Putamen (tissue), 1 donor: ENCODE measurements at places on chromosomes 7 and 10.

DNA sequence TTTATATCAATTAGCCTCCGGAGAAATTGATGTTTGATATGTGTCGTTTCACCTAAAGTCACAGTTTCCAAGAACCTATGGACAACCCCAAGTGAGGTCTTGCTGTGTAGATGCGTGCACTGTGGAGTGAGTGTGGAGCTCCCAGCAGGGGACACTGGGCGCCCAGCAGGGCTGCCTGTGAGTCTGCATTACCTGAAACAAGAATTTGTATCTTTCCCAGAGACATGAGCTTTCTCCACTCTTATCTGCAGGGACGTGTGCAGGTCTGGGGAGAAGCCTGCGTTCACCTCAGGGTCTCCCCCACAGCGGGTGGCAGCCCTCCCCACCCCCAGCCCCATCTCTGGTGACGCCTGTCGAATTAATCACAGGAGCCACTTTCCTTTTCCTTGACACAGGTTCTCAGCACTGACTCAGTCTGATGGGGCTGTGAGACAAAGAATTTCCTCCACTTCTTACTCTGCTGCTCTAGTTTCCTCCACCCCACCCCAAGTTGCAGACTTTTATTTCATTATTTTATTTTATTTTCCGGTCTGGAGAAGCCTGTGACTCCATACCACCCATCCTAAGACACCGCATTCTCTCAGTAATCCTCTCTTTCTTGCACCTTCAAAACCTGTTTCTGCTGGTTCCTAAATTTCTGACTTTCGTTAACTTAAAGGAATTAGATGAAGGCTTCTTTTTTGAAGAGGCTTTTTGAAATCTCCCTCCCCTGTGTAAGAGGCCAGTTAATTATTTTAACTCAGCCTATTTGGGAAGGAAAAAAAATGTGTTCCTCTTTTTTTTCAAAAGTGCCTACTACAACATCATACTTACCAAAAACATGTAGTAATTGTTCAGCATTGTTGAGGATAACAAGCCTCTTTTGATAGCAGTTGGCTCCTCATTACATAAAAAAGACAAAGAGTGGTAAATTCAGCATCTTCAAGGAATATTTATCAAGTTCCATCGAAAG lies 17.0 kb upstream of the INSIG1 start:
- DNase-seq = no peak

- DNase-seq = no peak
These were observed 114.1 kb downstream of the VIPR2 start for GRCh38 chr7:159030490-159031134.

DNA sequence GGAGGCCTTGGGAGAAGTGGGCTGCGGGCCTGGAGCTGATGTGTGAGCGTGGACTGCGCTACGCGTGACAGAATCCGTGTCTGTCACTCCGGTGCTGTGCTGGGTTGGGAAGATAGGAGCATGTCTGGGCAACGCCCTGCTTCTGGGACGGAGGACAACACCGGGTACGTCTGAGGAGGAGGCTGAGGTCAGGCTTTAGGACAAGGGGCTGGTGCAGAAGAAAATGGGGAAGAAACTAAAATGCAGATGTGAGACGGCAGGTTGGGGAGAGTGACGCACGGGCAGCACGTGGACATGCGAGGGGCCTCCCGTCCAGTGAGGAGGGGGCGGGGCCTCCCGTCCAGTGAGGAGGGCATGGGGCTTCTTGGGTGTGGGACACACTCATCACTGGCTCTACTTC lies 207.4 kb downstream of the DNAJB6 start:
- no peak for DNase-seq

DNA sequence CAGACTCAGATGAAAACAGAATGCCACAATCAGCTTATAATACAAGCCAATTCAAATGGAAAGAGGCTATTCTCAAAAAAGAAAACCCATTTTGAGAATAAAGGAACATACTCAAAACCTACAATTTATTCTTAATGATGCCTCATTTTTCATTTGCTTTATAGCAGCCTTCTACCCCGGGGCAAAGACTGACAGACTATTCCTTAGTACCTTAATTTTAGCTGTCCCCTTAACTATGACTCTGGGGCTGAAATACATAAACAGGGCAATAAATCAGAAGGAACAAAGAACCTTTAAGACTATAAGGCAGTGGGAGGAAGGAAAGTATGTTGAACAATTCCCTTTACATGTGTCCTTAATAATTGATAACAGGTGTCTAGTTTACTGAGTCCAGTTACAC lies 76.8 kb downstream of the TMEM106B start:
- DNase-seq = no peak

DNA sequence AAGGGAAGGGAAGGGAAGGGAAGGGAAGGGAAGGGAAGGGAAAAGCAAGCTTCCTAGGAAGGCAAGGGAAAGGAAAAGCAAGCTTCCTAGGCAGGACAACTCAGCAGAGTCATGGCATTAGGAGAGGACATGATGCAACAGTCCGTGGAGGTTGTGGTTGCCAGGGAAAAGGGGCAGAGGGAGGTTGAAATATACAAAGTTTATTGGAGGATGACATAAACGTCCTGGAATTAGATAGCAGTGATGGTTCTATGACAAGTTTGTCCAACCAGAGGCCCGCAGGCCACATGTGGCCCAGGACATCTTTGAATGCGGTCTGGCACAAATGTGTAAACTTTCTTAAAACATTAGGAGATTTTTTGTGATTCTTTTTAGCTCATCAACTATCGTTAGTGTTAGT lies 59.8 kb upstream of the OPN4 start:
- no peak for DNase-seq

DNA sequence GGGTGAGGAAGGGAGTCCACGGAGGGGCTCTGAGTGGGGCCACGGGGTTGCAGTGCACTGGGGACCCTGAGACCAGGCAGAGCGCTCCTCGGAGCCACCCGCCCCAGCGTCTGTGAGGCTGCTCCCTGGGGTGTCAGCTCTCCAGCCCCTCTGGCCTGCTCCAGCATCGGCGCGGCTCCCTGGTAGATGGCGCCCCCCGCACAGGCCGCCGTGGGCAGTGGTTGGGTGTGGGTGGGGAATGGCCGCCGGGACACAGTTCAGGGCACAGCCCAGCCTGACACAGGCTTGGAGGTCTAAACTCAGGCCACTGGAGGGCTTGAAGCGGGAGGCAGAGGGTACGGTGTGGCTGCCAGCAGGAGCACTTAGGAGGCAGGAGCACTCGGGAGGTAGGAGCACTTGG lies 222.6 kb upstream of the PPP2R2D start:
- DNase-seq = no peak

- DNase-seq = no peak
These were observed 8.3 kb downstream of the TSPAN14 start for GRCh38 chr10:80462299-80462980.
